NCI-H2081 treated with DMSO at 0.1 percent for 48 hours (cell line): ENCODE measurements at places on chromosomes 3 and 15.

DNA sequence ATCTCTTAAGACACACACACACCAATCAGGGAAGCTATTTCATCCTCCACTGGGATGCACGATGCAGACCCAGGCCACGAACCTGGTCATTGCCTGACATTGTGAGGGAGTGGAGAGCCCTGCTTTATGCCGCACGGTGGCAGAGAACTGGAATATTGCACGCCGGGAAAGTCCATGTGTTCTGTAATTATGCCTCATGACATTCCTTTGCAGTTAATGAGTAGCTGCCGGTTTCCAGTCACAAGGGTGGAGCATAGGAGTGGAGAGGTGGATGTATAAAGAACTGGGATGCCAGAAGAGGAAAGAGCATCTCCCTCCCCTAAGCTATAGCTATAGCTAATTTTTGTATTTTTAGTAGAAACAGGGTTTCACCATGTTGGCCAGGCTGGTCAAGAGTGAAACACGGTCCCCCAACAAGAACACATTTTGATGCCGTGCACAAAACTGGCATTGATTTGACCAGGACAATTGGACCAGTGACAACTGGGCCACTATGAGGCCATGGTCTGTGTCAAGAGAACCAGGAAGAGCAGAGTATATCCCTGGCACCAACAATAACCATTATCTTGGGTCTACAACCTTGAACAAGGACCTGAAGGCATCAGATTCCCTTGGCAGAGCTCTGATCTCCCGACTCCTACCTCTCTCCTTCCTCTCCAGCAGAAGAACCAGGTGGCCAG lies 51.4 kb downstream of the SH3BP5 start:
- no peak for DNase-seq

GRCh38 chr3:86814918-86815655 lies 175.9 kb downstream of the VGLL3 start:
- DNase-seq = no peak

DNA sequence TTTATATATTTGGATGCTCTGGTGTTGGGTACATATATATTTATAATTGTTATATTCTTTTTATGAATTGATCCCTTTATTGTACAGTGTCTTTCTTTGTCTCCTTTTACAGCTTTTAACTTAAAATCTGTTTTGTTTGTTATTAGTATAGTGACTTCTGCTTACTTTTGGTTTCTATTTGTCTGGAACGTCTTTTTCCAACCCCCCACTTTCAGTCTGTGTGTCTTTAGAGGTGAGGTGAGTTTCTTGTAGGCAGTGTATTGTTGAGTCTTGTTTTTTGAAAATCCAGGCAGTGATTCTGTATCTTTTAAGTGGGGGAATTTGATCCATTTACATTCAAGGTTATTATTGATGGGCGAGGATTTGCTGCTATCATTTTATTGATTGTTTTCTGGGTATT lies 62.0 kb downstream of the AP4E1 start:
- DNase-seq = no peak

DNA sequence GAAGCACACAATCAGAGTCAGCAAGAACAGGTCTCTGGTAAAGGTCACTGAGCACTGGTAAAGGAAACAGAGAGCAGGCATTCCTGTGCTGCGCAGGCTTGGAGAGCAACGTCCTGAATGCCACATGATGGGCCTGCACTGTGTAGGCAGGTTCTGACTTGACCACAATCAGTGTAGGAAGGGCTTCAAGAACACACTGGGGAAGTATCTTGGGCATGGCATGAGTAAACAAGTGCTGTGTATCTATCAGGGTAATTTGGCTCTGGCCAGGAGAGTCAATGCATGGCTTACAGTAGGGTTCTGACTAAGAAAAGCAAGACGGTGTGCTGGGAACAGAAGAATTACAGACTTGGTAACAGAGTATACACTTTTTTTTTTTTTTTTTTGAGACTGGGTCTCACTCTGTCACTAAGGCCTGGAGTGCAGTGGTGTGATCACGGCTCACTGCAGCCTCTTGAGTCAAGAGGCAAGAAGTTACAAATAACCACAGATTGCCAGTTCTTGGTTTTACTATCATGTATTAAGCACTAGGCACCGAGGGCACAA lies 30.6 kb downstream of the TBC1D2B start:
- no peak for DNase-seq

DNA sequence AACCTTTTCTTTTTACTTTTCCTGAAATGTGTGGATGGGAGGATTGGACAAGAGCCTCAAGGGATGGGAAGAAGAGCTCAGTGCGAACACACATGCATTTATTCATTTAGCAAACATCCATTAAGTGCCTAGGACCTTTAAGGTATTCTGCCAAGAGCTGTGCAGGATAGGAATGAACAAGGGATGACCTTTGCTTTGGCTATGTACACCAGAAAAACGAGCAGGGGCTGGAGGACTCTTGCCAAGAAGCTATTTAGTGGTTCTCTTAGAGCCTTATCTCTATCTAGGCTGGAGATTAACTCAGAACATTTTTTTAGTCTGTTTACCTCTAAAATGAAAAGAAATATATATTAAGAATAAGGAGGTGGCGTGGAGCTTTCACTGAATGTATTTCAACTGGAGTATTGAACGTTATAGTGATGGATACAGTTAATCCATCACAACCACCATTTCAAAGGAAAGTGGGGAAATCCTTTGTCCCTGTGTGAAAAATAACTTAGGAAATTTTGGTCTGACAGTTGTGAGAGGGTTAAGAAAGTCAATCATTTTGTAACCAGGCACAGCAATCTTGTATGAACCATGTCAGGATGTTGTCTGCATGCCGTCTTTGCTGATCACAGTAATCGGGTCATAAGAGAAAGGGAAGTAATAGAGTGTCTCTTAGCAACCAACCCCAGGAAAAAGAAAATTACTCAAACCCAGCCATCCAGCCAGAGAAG lies 279.0 kb downstream of the LPP start:
- no peak for DNase-seq

- DNase-seq = no peak
These were observed 61.9 kb downstream of the CLDN1 start for GRCh38 chr3:190260301-190260700.

DNA sequence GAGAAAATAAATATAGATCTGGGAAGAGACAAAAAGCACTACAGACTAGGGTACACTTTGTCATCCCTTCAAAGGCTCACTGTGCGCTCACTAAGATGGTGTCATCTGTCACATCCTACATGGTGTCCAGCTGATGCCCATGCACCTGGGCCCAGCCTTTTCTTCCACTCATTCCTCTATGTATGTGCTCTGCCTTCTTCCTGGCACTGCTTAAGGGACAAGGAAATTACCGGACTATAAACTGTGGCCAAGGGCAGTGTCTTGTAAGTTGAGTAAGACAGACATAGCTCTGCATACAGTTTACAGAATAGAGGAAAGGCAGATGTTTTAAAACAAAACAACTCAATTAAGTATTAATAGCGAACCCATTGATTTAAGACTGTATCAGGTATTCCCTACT lies 52.9 kb downstream of the ARHGAP31 start:
- DNase-seq = no peak
